ENCODE measurements at places on chromosomes 13 and 19.

- DNase-seq: no peak
Observed at GRCh38 chr13:79966059-79966458, 374.9 kb downstream of the SPRY2 start.

GRCh38 chr19:51333836-51334460 is 8.0 kb downstream of the VSIG10L start:
- DNase-seq: no peak

DNA sequence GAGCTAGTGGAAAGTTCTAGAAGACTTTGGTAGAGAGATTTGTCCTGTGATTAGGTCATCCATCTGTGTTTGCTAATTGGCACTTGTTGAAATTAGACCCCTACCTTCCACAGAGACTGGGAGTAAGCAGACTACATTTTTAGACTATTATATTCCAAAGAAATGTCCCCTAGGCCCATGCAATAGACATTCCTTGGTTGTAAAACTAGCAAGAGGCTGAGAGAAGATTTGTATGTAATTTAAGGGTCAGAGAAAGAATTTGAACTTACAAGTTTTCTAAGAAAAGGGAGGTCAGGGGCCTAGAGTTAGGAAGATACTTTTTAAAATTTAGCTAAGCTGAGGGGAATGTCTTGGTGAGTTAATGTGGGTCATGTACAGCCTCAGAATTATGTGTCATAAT is 470.7 kb upstream of the SLITRK1 start:
- no peak for DNase-seq

DNA sequence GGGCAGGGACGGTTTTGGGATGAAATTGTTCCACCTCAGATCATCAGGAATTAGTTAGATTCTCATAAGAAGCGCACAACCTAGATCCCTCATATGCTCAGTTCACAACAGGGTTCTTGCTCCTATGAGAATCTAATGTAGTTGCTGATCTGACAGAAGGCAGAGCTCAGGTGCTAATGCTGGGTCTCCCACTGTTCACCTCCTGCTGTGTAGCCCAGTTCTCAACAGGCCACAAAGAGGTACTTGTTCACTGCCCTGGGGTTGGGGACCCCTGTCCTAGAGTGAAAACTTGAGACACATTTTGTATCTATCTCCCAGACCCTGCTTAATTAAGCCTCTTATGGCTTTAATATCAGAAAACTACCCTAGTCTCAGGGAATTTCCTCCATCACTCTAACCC is 966.0 kb downstream of the PCDH17 start:
- no peak for DNase-seq

GRCh38 chr19:39410017-39410830 is 2.2 kb upstream of the PLEKHG2 start:
- DNase-seq: peak; percentile 93

- DNase-seq: peak; percentile 52
Observed at GRCh38 chr19:17718947-17719711, at the start of gene MAP1S. MAP1S (plus strand) TSS chr19:17719480; CDS start chr19:17719503, 23 bp downstream.

- no peak for DNase-seq
Observed at GRCh38 chr19:42178791-42179674, 38.4 kb downstream of the DEDD2 start.

- no peak for DNase-seq
Observed at GRCh38 chr13:59963827-59964226, 199.9 kb downstream of the DIAPH3 start.

DNA sequence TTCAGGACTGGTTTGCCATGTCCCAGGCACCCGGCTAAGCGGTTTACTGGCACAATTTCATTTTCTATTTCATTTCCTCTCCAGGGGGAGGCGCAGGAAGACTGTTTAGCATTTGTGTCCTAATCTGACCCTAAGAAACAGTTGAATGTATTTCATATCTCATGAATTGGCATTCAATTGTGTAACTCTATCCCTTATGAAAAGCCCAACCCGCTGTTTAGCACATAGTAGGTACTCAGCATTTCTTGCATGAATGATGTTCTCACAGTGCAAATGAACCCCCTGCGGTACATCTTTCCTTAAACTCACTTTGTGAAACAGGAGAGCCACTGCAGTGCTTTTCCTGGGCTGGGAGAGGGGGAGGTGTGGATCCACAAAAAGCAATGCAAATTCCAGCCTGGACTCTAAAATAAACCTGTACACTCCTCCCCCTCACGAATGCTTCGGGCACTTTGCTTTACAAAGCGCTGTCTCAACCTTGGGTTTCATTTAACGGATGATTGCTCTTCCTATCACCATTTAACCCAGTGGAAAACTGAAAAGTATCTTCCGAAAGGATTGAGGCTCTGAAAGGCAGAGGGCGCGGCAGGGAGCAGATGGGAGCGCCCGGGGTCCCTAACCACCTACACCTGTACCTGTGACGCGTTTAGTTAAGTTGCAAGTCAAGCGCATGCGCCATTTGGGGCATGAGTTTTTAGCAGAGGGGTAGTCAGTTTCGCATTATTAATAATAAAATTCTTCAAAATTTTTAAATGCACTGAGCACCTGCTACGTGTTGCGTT is 1.2 kb upstream of the EEF2 start:
- DNase-seq: peak; percentile 72
